ENCODE measurements at places on chromosomes 4 and X.

GRCh38 chr4:92368653-92369052, 64.9 kb downstream of the GRID2 start:
- no peak for DNase-seq

DNA sequence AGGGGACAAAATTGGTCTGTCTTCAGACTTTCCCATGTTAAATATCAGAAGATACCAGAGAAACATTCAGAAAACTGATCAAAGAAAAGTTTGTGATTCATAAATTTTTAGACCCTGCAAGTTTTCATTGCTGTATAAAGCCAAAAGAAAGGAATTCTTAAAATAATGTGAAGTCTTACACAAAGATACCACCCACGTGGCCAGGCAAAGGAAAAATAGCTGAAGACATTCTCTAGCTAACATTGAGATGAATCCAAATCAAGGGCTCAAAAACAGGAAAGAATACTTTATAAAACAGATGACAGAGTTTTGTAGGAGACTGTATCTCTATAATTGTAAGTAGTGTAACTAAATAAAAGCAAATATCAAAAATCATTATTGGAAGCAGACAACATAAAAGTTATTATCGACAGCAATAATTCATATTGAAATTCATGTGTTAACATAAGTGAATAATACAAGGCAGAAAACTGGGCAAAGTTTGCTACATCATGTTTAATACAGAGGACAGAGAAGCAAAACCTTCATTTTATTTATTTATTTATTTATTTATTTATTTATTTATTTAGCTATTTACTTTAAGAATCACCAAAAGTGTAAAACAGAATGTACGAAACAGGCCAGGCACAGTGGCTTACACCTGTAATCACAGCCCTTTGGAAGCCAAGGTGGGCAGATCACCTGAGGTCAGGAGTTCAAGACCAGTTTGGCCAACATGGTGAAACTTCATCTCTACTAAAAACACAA, 204.6 kb upstream of the SLIT2 start:
- no peak for DNase-seq

GRCh38 chrX:18668071-18668835, 3.7 kb downstream of the RS1 start:
- no peak for DNase-seq

- DNase-seq: no peak
Observed at GRCh38 chrX:112705726-112706125, 26.0 kb upstream of the LHFPL1 start.

GRCh38 chr4:146844761-146845160, 100.9 kb downstream of the TTC29 start:
- no peak for DNase-seq

DNA sequence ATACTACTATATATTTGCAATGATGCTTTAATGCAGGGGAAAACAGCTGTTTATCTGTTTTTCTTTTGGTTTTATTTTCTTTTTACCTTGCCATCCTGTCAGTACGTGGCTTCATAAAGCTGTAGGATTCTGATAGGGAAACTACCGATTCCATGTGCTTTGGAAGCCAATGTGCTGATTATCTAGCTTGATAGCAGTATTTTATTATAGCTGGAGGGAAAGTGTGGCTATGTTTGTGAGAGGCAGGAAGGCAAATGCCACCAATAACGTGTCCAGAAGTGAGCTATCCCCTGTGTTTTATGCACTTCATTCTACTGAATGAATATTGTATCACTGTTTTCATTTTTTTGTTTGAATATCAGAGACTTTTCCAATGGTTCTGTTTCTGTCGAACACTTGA, 43.7 kb downstream of the IL15 start:
- DNase-seq: no peak

- no peak for DNase-seq
Observed at GRCh38 chr4:99696801-99697200, 39.2 kb upstream of the C4orf54 start.

GRCh38 chrX:17375637-17376430, 834 bp downstream of the NHS start:
- no peak for DNase-seq
